ENCODE measurements at places on chromosomes 5 and 9.
A peak's percentile ranks its signal among the peaks of the same experiment; 100 is the strongest.

DNA sequence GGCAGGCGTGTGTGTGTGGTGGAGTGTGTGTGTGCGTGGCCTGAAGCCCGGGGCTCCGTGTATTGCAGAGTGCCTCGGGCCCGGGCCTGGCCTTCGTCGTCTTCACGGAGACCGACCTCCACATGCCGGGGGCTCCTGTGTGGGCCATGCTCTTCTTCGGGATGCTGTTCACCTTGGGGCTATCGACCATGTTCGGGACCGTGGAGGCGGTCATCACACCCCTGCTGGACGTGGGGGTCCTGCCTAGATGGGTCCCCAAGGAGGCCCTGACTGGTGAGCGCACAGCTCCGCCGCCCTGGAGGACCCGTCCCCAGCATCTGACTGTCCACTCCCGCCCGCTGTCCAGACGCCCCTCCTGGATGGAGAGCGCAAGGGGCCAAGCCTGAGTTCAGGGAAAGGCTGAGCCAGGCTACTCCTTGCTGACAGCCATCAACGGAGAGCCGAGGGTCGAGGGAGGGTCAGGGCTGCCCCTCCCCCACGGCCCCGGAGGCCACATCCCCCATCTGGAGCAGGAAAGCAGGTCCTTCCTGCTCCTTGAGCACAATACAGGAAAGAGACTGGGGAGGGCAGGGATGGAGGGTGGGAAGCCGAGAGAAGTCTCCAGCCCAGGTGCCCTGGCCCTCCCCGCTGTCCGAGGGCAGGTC is 18.4 kb downstream of the SLC6A18 start:
- DNase-seq = no peak

DNA sequence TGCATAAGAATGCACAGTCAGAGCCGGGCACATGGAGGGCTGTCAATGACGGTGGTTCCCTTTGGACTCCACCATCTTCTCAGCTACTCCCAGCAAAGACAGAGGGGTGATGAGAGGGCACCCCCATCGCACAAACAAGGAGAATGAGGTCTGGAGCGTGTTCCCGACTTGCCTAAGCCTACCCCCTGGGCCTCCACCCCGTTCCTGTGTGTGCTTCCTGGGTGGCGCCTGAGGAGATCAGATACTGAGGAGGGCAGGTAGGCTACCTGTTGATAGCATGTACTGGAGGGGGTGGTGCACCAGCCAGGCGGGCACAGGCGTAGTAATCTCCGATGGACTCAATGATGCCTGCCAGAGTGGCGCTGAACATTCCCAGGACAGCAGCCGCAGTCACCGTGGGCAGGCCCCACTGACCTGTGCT is 4.1 kb downstream of the SLC23A1 start:
- DNase-seq = no peak

- DNase-seq = no peak
These were observed 13.2 kb upstream of the IL12B start for GRCh38 chr5:159343295-159344094.

DNA sequence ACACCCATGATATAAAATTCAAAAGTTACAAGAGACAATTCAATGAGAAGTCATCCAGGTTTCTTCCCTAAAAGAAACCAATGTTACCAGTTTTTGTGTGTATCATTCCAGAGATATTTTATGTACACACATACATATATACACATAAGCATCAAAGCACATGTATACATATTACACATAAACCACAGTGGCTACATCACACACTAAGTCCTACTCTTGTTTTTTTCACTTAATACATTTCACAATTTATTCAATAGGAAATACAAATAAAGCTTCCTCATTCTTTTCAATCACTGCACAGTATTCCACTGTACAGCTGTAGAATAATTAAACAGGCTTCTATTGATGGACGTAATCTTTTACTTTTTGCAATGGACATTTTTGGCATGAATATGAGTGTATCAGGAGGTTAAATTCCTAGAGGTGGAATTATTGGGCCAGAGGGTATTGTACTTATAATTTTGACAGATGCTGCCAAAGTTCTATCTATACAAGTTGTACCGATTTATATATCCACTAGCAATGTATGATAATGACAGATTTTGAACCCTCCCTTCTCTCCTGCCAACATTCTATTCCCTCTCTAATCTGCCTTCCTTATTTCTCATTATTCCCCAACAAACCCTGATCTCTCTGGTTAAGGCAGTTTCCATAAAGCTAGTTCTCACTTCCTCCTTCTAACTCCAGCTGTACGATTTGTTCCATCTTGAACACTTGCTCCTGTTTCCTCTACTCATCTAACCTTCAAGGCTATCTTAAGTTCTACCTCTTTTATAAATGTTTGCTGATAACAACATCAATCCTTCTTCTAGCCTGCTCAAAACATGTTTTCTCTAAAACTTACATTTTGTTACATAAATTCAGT is 35.2 kb downstream of the MRPS27 start:
- no peak for DNase-seq

GRCh38 chr5:109034306-109034705 is 286.6 kb downstream of the FER start:
- no peak for DNase-seq

DNA sequence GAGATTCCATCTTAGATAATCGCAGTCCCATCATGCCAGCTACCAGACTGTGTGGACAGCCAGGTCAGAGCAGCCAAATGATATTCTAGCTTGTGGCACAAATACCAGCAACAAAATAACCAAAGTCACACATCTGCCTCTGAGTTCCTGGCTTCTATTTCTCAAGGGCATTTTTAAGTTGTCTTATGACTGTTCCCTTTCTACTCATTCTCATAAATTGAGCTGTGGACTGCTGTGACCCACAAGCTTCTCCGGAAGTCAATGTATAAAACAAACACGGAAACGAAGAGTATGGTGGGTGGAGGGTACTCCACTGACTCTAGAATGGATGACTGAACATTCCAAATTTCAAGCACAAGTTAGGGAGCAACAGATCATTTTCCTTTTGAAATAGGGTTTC is 43.9 kb downstream of the PDCD1LG2 start:
- DNase-seq = no peak

DNA sequence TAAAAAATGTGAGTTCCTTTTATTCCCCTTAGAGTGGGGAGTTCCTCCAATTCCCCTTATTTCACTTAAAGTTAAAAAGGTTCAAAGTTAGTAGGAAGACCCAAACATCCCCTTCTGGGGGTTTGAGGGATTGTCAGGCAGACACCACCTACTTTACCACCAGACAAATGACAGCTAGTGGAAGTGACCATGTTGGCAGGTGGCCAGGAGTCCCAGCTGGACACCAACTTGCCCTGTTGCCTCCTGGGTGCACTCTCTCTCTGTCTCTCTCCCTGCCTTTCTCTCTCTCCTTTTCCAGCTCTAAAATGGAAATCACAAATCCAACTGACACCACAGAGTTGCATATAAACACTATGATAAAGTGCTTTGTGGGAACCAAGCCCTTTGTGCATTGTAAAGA is 307.7 kb upstream of the TLE4 start:
- no peak for DNase-seq

- no peak for DNase-seq
These were observed 625.1 kb upstream of the NUDT12 start for GRCh38 chr5:104187656-104188055.

GRCh38 chr9:99725852-99726251 is 95.8 kb upstream of the NR4A3 start:
- DNase-seq = no peak

- no peak for DNase-seq
These were observed 12.4 kb upstream of the SIL1 start for GRCh38 chr5:139210585-139210984.

DNA sequence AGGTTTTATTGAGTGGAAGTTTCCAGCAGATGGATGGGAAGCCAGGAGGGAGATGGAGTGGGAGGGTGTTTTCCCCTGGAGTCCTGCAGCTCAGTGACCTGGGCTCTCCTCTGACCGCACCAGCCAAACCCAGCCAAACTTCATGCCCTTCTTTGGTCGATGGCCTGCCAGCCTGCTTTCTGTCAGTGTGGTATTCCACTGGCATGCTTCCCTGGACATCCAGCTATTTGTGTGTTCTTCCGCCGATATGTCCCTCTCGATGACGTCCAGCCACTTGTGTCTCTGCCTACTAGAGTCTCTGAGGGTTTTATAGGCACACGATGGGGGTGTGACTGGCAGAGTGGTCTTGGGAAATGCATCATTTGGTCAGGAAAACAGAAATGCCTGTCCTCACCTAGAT is 33.8 kb downstream of the GPBP1 start:
- DNase-seq = no peak

- DNase-seq = no peak
These were observed 54.6 kb downstream of the SCAI start for GRCh38 chr9:125088752-125089151.

DNA sequence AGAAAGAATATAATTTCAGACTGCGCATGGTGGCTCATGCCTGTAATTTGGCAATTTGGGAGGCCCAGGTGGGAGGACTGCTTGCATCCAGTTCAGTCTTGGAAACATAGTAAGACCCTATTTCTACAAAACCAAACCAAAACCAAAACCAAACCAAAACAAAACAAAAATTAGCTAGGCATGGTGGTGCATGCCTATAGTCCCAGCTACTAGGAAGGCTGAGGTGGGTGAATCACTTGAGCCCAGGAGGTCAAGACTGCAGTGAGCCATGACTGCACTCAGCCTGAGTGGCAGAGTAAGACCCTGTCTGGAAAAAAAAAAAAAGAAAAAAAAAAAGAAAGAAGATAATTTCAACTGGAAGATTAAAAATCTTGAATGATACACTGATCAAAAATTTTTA is 137.0 kb upstream of the ACOT12 start:
- DNase-seq = no peak

- no peak for DNase-seq
These were observed 19.7 kb downstream of the HMGXB3 start for GRCh38 chr5:150020249-150020648.

DNA sequence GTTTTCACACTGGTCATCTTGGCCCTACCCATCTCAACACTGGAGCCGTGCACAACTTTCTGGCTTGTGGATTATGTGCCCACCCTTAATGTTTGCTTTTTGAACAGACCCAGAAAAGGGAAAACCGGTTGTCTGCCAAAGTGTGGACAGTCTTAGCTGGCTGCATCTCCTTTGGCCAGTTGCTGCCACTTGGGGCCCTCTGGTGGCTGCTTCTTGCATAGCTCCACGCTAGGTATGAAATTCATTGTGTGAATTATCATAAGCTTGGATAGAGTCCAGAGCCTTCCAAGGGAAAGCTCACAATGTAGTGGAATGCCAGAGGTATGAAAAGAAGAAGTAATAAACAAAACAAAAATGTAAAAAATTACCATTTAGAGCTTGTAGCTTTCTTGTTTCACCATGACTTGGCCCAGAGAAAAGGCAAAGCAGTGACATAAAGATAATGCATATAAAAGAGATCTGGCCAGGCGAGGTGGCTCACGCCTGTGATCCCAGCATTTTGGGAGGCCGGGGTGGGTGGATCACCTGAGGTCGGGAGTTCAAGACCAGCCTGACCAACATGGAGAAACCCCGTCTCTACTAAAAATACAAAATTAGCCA is 12.5 kb upstream of the SLC36A3 start:
- peak; percentile 29 for DNase-seq

DNA sequence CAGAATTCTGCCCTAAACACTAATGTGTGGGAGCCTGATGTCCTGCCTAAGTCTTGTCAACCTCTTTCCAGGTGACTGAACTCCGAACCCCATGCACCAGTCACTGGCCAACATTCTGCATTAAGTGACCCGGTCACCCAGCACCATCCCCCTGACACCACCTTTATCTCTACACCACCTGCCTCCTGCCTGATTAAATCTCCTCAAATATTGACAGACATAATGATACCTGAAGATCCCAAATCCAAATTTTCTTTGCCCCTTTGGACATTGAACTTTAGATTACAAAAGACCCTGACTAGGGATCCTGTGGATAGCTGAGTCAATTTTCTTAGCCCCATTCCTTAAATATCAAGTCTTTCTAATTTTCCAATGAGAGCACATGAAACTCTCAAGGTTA is 150.1 kb downstream of the GHR start:
- no peak for DNase-seq

- DNase-seq = no peak
These were observed 116.7 kb downstream of the CHSY3 start for GRCh38 chr5:130021000-130021399.

DNA sequence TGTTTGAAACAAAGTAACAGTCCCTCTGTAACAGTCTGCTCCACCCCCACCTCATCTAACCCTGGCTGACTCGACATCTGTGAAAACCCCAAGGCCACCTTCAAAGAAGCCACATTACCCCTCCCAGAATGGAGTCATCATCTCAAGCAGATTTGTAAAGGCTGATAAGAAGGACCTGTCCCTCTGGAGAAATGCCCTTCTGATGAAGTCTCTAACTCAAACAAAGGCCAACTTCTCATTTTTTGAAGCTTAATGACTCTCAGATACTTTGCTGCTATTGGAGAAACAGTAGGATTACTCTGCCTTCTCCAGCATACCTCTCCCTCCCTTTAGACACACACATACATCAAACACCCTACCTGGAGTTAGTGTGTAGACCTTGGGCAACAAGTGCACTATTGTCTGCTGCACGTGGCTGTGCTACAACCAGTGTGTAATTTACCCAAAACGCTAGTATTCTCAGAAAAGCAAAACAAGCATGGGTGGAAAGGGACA is 5.3 kb upstream of the SUSD1 start:
- no peak for DNase-seq

GRCh38 chr9:13992138-13993088 is 321.5 kb downstream of the NFIB start:
- DNase-seq = no peak

GRCh38 chr5:107408564-107408963 is 262.2 kb downstream of the EFNA5 start:
- DNase-seq = no peak

DNA sequence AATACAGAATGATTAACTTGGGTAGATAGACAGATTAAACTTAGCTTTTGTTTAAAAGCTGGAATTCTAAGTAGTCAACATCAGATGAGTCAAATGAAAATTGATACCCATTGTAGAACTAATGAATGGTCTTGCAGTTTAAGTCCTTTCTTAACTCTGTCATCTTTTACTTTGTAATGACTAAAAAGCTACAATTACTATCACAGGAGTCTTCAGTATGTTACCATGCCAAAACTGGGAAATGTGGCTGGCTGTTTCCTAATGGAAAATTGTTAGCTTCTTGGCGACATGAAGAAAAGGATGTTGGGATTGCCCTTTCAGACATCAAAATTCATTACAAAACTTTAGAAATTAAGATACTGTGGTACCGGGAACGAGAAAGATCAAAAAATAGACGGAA is 20.2 kb upstream of the ANXA1 start:
- DNase-seq = no peak

DNA sequence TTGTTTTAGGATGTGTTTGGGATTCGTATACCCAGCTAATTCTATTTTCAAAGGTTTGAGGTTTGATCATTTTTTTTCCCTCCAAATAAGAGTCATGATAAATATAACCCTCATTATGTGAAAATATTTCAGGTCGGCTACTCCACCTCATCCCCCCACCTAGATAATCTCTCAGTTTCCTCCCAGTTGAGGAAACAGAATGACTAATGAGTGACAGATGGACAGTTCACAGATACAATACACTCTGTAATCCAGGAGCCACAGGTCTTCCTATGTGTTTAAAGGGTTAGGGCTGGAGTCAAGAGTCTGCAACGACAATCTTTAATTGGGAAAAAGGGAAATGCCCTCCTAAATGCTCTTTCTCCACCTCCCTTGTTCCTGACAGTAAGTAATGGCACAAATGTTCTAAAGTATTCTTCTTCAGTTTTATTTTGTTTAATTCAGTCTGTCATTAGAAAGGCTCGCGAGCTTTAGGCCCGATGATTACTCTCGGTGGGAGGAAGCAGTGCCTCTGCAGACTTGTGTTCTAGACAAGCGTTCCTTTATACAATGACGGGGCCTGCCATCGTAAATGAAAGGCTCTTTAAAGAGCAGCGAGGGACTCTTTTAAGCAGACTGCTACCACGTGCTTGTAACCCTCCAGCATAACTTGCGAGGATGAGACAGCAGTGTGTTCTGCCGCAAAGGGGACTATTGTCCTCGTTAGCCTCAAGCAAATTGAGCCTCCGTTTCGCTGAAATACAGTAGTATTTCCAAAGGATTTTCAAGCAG is 69.0 kb downstream of the MEF2C start:
- DNase-seq = no peak

Data from NCI-H1694 (cell line).